CD14-positive monocyte (primary cell): ENCODE measurements at places on chromosomes 12 and 14.

DNA sequence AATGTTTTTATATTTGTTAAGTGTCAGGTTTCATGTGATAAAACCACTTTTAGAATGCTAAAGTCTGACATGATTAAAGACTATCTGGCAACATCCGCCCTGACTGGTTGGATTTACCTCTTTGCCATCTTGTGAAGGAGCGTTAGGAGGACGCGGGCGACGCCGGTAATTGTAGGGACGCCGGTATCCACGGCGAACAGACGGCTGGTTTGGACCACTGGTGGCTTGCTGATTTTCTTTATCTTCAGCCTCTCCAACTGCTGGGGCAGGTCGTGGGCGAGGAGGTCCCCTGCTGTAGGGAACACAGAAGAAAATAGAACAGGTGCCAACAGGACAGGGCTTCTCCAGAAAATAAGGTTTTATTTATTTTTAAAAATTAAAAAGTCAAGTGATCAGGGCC, 21.3 kb downstream of the YBX3 start:
- no peak for DNase-seq

DNA sequence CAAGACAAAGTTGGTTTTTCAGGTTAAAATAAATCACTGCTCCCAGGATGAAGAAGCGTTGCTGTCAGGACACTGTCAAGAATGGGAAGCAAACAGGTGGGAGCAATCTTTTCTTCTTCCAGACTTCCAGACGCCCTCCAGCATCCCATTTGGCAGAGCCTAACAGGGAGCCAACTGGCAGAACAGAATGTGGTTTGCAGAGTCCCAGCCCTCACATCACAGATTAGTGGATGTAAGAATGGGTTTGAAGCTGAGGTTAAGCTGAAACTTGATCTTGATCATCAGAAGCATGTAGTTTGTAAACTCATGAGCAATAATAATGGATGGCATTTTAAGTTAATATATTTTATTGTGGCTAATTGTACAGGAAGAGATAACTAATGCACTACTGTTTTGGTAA, 636.4 kb downstream of the SLC6A15 start:
- no peak for DNase-seq

- peak; percentile 87 for DNase-seq
Measured at GRCh38 chr14:50060871-50061663, 55.3 kb downstream of the VCPKMT start.

DNA sequence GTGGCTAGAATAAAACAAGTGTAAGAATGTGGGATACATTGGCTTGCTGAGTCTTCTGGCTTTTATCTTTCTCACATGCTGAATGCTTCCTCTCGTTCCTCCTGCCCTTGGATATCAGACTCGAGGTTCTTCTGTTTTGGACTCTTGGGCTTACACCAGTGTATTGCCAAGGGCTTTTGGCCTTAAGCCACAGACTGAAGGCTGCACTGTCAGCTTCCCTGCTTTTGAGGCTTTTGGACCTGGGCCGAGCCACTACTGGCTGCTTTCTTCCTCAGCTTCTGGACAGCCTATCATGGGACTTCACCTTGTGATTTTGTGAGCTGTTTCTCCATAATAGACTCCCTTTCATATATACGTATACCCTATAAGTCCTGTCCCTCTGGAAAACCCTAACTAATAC, 300.9 kb upstream of the STXBP6 start:
- no peak for DNase-seq

GRCh38 chr12:95384785-95385184, 89.2 kb upstream of the METAP2 start:
- no peak for DNase-seq

GRCh38 chr14:89392181-89392580, 24.9 kb downstream of the FOXN3 start:
- no peak for DNase-seq

DNA sequence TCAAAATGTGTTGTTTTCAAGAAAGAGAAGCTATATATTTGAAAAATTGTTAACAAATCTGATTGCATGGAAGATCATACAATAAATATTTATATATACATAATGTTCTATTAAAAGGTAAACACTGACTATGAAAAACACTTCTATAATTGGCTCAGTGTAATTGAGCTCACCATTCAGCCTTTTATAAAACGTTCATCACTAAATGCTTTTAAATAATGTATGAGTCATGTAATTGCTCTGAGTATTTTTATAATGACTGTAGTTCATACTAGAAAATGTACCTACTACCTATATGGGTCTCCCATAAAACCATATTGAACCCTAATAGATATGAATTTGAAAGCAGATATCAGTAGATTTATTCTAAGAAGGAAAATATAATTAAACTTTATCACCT, 240.4 kb upstream of the MGAT4C start:
- no peak for DNase-seq

DNA sequence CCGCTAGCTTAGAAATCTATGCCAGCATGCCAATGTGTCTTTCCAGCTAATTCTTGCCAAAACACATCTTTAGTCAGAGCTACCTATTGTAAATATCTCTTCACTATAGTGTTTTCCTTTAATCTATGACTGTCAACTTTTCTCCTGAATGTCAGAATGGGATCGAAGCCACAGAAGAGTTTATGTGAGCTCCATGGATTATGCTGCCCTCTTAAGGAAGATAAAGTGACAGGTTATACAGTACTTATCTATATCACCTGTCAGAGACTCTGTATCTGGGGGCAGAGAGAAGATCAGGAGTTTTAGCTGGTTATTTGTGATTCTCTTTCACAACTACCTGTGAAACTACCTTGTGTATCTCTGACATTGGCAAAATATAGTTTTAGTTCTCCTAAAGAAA, 204.3 kb upstream of the SEL1L start:
- no peak for DNase-seq

- DNase-seq = no peak
Measured at GRCh38 chr12:98260276-98260675, 255.1 kb upstream of the TMPO start.

- no peak for DNase-seq
Measured at GRCh38 chr12:51777457-51777856, 71.1 kb downstream of the FIGNL2 start.

DNA sequence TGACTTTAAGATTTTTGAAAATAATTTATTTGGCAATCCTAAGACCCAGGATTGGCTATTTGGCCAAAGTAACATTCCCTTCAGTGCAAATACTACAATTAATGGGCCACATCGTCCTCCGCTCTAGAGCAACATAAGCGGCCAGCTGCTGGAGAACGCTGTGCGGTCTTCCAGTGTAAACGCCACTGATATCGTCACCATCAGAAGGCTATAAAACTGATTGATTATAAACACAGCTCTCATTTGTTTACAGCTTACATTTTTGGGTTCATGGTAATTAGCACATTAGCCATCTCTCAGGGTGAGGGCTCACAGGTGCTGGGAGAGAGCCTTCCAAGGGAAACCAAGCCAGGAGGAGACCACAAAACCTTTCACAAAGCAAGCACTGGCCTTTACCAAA, 130.1 kb upstream of the BMP4 start:
- no peak for DNase-seq

- no peak for DNase-seq
Measured at GRCh38 chr14:51547260-51547659, 104.5 kb upstream of the FRMD6 start.

GRCh38 chr12:21155522-21156351, 24.7 kb downstream of the SLCO1B1 start:
- DNase-seq = no peak

GRCh38 chr12:52053536-52054209, 2.4 kb downstream of the NR4A1 start:
- no peak for DNase-seq

DNA sequence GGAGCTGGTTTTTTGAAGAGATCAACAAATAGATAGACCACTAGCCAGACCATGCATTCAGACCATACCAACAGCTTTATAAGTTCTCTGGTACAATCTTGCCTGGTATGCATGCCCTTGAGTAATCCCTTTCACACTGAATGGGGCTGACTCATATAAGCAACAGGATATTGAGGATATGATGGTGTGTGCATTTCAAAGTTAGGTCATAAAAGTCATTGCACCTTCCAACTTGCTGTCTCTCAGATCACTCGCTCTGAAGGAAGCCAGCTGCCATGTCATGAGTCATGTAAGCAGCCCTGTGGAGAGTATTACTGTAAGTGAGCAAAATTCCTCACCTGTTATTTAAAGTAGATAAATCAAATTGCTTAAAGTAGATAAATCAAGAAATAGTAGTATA, 45.0 kb upstream of the OR6J1 start:
- peak; percentile 13 for DNase-seq

GRCh38 chr12:16437281-16437816, 89.9 kb downstream of the MGST1 start:
- no peak for DNase-seq

- DNase-seq = no peak
Measured at GRCh38 chr12:25792031-25792430, 166.5 kb upstream of the RASSF8 start.
